ENCODE measurements at places on chromosomes 11 and 22.

- DNase-seq: no peak
Measured at GRCh38 chr11:64130618-64131017, 35.3 kb downstream of the MACROD1 start.

DNA sequence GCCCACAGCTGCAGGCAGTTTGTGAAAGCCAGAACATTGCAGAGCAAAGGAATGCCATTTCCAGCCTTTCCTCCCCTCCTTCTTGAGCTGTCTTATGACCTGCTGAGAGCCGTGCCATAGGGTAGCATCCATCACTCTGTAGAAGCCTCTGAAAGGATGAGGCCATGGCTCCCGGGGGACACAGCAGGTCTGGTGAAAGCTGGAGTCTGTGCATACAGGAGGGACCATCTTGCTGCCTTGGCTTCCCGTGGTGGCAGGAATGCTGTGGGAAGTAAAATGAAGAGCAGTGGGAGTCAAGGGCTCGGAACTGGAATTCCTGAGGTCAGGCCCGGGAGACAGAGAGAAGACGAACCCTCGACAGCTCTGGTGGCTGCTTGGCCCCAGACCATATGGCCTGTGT is 30.9 kb downstream of the ANO1 start:
- no peak for DNase-seq

DNA sequence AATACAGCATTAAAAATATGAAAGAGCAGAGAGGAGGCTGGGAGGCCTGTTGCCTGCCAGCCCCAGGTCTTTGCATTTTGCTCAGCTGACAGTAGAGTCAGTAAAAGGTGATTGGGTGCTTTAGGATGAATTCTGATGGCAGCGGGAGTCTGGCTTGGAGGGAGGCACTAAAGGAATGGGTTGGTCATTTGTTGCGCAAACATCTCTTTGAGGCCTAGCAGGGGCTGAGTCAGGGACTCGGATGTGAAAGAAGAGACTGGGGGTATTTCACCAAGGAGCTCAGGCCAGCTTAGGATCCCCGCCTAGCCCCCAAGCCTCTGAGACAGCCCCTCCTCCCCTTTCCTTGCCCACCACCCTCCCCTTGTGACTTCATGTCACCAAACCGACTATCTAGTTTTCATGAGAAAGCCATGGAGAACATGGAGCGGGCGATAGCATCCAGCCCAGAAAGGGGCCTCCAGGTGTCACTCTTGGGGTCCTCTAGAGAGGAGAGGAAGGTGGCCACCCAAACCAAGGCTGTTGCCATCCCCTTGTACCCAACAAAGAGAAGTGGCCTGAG is 9.7 kb downstream of the DGKZ start:
- DNase-seq: no peak

- DNase-seq: no peak
Measured at GRCh38 chr22:32552521-32552920, 77.9 kb downstream of the FBXO7 start.

DNA sequence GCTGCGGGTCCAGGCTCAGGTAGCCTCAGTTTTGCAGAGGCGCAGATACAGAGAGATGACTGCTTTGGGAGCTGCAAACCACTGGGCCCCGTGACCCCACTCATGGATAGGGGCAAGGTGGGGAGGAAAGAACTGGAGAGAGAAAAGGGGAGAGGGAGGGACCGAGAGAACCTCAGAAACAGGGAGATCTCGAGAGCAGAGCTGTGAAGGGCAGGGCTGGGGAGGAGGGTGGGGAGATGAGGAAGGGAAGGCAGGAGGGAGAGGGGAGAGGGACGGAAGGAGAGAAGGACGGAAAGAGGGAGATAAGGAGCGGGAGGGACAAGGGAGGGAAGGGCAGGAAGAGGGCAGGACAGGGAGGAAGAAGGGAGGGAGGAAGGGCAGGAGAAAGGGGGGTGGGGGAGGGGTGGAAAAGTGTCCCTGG is 46.3 kb downstream of the IGLL1 start:
- no peak for DNase-seq

DNA sequence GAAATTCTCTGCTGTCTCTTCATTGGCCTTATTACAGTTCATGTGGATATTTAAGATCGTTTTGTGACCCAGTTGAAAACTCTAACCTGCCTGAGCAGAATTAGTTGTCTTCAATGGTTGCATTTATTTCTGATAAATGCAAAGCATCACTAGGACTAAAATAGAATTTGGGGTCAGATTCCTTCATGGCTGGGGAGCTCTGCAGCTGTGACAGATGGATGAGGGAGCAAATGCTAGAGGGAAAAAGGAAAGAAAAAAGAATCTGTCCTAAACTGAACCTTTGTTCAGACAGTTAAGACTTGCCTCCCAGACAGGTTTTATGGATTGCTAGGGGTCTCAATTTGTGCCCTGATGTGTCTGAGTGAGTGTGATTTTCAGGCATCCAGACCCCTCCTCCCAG is 113.0 kb downstream of the SYT9 start:
- DNase-seq: no peak

DNA sequence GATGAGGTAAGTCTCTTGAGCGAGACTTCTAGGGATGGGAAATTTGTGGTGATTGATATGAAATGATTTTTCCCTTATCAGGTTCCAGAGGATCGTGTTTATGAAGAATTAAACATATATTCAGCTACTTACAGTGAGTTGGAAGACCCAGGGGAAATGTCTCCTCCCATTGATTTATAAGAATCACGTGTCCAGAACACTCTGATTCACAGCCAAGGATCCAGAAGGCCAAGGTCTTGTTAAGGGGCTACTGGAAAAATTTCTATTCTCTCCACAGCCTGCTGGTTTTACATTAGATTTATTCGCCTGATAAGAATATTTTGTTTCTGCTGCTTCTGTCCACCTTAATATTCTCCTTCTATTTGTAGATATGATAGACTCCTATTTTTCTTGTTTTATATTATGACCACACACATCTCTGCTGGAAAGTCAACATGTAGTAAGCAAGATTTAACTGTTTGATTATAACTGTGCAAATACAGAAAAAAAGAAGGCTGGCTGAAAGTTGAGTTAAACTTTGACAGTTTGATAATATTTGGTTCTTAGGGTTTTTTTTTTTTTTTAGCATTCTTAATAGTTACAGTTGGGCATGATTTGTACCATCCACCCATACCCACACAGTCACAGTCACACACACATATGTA is 7.1 kb downstream of the MS4A2 start:
- DNase-seq: no peak

GRCh38 chr11:86120807-86121206 is 51.9 kb upstream of the PICALM start:
- DNase-seq: no peak

- DNase-seq: no peak
Measured at GRCh38 chr11:85918910-85919794, 64.0 kb downstream of the CCDC83 start.

GRCh38 chr11:22807391-22807790 is 22.2 kb downstream of the SVIP start:
- DNase-seq: no peak

- no peak for DNase-seq
Measured at GRCh38 chr11:83702796-83703195, 416.6 kb upstream of the CCDC90B start.

DNA sequence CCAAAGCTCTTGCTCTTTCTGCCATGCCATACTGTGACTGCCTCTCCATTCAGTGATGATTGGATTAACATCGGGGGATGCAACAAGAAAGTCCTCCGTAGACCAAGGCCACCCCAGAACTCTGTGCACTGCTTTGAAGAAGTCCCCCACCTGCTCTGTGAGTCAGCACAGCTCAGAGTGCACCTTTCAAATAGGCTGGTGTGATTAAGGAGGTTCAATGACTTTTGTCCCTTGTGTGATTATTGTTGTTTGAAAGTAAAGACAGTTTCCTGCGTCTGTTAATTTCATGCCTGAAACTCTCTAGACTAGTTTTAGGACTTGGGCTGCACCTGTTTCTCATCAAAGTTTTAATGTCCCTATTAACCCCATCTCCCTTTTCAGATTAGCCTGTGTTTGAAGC is 33.0 kb upstream of the DBX1 start:
- DNase-seq: no peak

GRCh38 chr11:101470881-101471520 is 112.8 kb downstream of the TRPC6 start:
- DNase-seq: no peak

GRCh38 chr11:10900681-10901415 is 43.0 kb upstream of the ZBED5 start:
- no peak for DNase-seq

GRCh38 chr22:45103756-45104155 is 60.0 kb upstream of the NUP50 start:
- no peak for DNase-seq

DNA sequence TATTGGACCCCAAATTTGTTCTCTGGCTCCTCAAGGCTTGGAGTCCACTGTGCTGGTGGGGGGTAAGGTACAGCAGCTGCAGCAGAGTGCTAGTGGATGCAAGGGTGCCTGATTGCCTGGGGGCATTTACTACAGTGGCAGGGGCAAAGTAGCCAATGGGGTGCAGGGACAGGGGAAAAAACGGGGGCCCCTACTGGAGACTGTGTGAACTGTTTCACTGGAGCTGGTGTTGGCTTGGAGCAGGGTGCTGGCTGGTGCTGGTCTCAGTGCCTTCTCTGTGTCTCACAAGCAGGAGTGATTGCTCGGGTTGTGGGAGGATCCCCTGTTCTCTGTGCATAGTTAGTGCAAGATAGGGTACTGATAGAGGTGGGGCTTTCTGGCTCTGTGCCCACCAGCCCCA is 935.9 kb downstream of the JRKL start:
- no peak for DNase-seq

GRCh38 chr11:131867457-131868257 is 497.2 kb downstream of the NTM start:
- no peak for DNase-seq

DNA sequence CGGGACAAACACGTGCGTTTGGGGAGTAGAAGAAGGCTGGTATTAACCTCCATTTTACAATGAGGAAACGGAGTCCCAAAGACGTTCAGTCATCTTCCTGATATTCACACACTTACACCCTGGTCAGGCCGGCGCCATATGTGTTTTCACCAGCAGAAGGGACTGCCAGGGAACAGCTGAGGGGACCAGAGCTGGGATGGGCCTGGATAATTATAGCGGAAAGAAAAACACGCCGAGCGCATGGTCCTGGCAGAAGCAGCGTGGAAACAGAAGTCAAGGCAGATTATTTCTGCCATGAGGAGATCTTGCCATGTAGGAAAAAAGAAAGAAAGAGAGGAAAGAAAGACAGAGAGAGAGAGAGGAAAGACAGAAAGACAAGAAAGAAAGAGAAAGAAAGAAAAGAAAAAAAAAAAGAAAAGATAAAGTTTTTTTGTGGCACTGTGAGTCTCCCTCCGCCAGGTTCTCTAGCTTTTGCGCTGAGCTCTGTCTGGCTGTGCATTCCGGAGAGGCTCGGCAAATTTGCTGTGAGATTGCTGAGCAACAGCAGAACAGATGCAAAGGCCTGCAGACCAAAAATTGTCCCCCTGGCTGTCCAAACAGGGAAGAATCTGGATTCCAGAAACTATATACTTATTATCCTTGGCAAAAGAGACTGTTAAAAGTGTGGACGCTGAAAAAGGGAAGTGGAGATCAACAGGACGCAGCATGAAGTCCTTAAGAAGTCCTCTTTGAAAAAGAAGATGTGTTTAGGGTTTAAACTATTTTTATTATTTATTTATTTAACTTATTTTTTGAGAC is 1.3 kb upstream of the UCP2 start:
- DNase-seq: no peak

GRCh38 chr11:82732734-82733443 is 775 bp downstream of the FAM181B start:
- no peak for DNase-seq

DNA sequence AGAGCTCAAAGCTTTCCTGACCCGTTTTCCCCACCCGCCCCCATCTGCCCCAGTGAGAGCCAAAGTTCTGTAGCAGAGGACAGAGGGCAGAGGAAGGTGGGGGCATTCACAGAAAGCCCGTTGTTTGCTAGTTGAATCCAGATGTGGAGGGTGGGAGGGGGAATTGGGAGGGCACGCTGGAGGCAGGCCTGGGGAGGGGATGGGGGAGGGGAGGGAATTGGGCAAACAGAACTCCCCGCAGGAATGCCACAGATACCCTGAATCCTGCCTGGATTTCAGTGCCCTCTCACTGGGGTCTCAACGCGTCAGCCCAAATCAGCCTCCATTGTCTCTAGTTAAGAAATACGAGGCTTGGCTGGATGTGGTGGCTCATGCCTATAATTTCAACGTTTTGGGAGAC is 12.9 kb upstream of the OAF start:
- no peak for DNase-seq

- no peak for DNase-seq
Measured at GRCh38 chr22:27149921-27150543, 492.6 kb downstream of the MIAT start.

DNA sequence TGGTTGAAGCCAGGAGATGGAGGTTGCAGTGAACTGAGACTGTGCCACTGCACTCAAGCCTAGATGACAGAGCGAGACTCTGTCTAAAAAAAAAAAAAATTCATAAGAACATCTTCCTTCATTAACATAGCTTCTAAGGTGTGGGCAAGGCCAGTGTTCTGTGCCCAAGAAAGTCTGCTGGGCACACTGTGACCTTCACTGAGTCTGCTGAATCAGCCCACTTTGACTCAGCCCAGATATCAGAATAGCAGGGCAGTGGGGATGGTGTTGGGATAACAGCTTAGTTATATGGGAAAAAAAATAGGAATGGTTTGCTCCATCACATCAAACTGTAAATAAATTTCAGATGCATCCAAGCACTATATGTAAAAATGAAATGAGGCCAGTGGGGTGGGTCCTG is 32.4 kb upstream of the XBP1 start:
- DNase-seq: no peak

GRCh38 chr11:46234311-46234710 is 43.2 kb upstream of the CREB3L1 start:
- no peak for DNase-seq

GRCh38 chr11:122747351-122747781 is 90.9 kb upstream of the CRTAM start:
- DNase-seq: no peak

GRCh38 chr22:38925571-38926041 is 31.8 kb upstream of the APOBEC3A start:
- DNase-seq: no peak

GRCh38 chr22:37088108-37088605 is 21.4 kb downstream of the TMPRSS6 start:
- DNase-seq: no peak

DNA sequence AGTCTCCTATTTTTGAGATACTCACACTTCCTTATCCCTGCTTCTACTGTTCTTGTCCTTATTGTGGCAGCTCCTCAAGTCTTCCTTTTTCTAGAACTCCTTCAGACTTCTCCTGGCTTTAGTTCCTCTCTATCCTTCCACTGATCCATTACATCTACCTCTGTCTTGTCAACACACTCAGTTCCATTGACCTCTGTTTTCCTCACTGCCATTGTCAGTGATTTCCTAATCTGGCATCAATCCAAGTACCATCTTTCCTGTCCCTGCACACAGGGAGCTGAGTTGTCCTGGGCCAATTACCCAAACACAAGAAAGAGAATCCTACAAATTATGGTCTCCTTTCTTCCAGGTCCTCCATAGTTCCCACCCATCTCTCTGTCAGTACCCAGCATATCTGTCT is 27.9 kb upstream of the RIC3 start:
- no peak for DNase-seq
